ENCODE measurements at places on chromosomes 16 and 17. TPM values are rescaled to one million over a fixed set of nuclear protein-coding genes. Genes with fewer than 3 reads are reported as not detected.
A peak's percentile ranks its signal among the peaks of the same experiment; 100 is the strongest.

Gene ITGB3
- 26.3 TPM for total RNA-seq

Gene CACNG1
- total RNA-seq = not detected

Gene C17orf58
- 4.9 TPM for total RNA-seq

Gene SEPTIN12
- not detected for total RNA-seq

Gene GPATCH8
- 58.2 TPM for total RNA-seq

DNA sequence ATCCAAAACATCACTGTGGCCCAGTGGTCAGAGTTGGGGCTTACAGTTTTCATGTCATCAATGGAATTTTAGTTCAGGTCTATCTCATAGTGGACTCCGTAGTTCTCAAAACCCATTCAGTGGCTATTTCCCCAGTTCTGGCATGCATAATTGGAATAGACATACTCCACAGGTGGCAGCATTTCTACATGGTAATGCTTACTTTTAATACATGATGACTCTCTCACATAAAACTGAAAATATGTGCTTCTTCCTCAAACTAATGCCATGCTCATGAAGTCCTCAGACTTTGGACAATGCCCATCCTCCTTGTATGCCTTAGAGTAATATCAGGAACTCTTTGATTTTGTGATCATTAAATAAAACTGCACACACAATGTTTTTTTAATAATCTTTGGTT is 857.4 kb upstream of the GOT2 start:
- no peak for DNase-seq

GRCh38 chr17:5500589-5501391 is 14.4 kb downstream of the MIS12 start:
- peak; percentile 58 for DNase-seq

DNA sequence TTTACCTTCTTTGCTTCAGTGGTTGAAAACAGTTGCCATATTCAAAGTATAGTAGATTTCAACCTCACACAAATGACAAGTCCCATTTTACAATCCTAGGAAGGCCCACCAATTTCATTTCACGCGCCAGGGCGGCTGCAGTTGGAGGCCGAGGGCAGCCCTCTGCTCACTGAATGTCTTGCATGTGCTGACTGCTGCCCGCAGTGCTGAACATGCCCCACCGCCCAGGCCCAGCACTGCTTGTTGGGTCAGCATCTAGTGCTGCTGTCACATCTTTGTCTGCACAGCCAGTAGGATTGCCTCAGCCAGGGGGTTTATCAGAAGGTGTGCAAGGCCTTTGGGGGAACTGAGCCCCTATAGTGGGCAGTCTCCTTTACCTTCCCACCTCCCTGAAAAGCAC is 11.5 kb downstream of the SMCR8 start:
- DNase-seq = no peak

DNA sequence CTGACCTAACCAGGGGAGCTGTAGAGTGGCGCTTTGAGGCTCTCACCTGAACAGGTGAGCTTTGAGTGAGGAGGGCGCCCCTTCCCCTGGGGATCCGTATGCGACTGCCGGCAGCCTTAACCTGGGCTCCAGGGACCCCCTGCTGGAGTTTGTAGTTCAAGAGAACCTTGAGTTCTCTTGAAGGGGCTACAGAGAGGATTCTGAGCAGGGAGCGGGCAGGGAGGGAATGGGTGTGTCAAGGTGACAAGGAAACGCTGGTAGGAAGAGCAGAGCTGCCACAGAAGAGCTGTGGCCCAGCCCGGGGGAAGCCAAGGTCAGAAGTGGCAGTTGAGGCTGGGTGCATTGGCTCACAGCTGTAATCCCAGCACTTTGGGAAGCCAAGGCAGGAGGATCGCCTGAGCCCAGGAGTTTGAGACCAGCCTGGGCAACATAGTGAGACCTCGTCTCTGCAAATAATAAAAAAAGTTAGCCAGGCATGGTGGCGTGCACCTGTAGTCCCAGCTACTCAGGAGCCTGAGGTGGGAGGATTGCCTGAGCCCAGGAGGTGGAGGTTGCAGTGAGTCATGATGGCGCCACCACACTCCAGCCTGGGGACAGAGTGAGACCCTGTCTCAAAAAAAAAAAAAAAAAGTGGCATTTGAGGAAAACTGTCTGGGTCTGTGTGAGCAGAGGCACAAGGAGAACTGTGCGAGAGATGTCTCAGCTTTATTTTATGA is 1.2 kb downstream of the LLGL2 start:
- DNase-seq = peak; percentile 42

- no peak for DNase-seq
Observed at GRCh38 chr16:71289732-71290062, 495 bp upstream of the CMTR2 start.

DNA sequence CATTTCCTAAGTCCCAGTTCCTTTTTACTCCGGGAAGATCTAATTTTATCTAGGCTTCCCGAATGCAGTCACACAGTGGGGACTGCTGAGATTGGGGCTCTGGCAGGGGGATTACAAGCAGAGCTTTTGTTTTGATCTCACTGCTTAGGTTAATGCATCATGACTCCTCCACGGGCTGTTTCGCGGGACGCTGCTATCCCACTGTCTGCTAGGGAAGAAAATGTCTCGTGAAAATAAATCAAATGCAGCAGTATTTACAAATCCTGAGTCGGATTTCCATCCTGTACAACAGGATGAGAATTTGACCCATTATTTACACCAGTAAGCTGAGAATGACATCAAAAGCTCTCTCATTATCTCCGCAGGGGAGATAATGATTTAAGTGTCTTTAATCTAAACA is 83.8 kb downstream of the CDH11 start:
- DNase-seq = no peak

GRCh38 chr17:67689534-67690177 is 28.1 kb upstream of the NOL11 start:
- DNase-seq = peak; percentile 83

Data from stomach (tissue), 19 donors.